ENCODE measurements at places on chromosomes 4 and X. TPM values are rescaled to one million over a fixed set of nuclear protein-coding genes. Genes with fewer than 3 reads are reported as not detected.

DNA sequence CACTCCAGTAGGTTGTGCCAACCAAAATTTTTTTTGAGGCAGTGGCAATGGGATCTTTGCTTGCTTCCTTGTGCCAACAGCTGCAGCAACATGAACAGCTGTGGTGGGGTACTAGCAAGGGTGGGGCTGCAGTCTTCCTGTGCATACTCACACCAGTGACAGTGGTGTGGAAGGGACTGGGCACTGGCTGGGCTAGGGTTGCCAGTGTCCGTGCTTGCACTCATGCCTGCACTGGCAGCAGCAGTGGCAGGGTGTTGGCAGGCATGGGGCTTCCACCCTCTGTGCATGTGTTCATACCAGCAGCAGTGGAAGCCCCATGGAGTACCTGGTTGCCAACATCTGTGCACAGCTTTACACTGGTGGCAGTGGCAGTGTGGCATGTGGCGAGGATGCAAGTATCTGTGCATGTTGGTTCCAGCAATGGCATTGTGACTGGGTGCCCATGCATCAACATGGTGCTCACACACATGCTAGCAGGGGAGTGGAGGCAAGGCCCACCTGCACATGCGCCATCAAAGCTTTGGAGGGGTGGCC lies 1312.6 kb downstream of the PCDH18 start:
- DNase-seq = no peak
- H3K36me3 ChIP-seq = no peaks in the 10 kb centered on the region
- H3K27ac ChIP-seq = no peak overlapping the region
- H3K4me1 ChIP-seq = no peaks in the 10 kb centered on the region
- H3K4me3 ChIP-seq = no peak overlapping the region

DNA sequence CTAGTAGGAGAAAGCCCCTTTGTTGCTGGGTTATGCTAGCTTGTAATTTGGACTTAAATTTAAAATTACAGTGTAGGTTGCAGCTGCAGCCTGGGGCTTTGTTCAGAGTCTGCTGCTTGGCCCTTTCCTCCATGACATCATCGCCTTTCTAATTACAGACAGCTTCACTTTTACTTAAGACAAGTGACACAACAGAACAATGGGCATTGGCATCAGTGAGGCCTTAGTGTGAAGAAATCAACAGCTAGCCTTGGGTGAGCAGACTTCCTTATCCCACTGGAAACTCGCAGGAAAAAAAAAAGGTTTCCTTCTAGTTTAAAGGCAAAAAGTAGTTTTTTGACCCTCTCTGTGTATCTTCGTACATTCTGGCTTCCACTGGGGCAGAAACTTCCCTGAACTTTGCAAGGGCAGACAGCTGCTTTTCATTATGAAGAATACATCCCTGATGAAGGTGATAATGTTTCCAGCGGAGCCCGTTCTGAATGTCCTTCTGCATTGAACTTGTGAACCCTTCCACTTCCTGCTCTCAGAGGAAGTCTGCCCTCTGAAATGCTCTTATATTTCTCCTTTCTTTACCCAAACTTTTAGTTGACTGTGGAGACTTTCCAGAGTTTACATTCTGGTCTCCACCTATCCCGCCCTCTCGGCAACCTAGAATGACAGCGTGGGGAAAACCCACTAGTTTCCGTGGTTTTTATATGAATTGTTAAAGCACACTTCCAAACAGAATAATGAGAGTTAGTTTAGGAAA lies 123.2 kb upstream of the FAM9C start:
- no peak overlapping the region for H3K4me3 ChIP-seq
- no peaks in the 10 kb centered on the region for H3K36me3 ChIP-seq
- H3K27ac ChIP-seq = no peak overlapping the region
- H3K27me3 ChIP-seq = no peaks in the 10 kb centered on the region
- no peak for DNase-seq
- H3K4me1 ChIP-seq = no peaks in the 10 kb centered on the region

GRCh38 chrX:118928151-118928550 lies 46.3 kb upstream of the LONRF3 start:
- H3K36me3 ChIP-seq = no peaks in the 10 kb centered on the region
- H3K27ac ChIP-seq = no peak overlapping the region
- H3K4me3 ChIP-seq = no peak overlapping the region
- no peaks in the 10 kb centered on the region for H3K4me1 ChIP-seq
- H3K27me3 ChIP-seq = no peaks in the 10 kb centered on the region

DNA sequence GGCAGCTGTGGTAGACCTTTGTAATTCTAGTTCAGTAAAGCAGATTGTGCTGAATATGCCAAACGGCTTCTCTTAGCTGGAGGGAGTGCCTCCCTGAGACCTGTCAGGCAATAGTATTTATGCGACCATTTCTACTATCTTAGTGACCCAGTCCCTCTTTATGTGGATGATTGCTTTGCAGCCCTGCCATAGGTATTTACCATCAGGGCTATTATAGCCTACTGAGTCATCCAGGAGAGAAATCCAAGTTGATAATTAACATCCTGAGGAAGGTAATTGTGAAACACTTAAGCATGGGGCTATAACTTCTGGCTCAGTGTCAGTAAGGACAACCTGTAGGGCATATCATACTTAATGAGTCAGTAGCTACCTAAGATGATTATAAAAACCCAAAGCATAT lies 103.9 kb upstream of the MAOA start:
- H3K4me1 ChIP-seq = no peaks in the 10 kb centered on the region
- no peaks in the 10 kb centered on the region for H3K27me3 ChIP-seq
- peak overlapping the region; percentile 1 for H3K27ac ChIP-seq
- no peaks in the 10 kb centered on the region for H3K36me3 ChIP-seq

DNA sequence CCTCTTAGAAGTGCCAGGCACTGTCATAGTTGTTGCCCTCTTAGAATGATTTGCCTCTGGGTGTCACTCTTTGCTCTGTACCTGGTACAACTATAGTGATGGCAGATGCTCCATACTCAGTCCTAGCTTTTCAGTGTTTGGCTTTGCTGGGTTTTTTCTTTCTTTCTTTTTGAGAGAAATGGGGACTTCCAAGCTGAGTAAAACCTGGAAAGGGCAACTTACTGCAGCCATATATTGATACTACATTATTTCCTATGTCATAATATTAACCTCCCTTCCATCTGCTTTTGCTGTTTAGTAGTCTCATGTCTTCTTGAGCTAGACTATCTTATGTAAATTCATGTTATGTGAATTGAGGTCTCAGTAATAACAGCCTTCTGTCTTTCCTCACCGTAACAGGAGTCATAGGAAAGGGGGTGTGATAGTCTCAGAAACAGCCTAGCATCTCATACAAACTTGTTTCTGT lies 49.0 kb downstream of the NIPAL1 start:
- H3K27me3 ChIP-seq = no peaks in the 10 kb centered on the region
- no peak overlapping the region for H3K4me3 ChIP-seq
- no peak overlapping the region for H3K27ac ChIP-seq
- H3K36me3 ChIP-seq = no peaks in the 10 kb centered on the region
- H3K4me1 ChIP-seq = no peaks in the 10 kb centered on the region

- no peaks in the 10 kb centered on the region for H3K27me3 ChIP-seq
- no peak overlapping the region for H3K27ac ChIP-seq
- DNase-seq = no peak
- H3K4me3 ChIP-seq = no peak overlapping the region
These were observed 222.1 kb downstream of the TACR3 start for GRCh38 chr4:103497692-103498091.

- no peaks in the 10 kb centered on the region for H3K27me3 ChIP-seq
- H3K27ac ChIP-seq = no peak overlapping the region
- H3K4me1 ChIP-seq = no peaks in the 10 kb centered on the region
- H3K36me3 ChIP-seq = no peaks in the 10 kb centered on the region
These were observed 13.3 kb upstream of the MID1 start for GRCh38 chrX:10633722-10634121.

DNA sequence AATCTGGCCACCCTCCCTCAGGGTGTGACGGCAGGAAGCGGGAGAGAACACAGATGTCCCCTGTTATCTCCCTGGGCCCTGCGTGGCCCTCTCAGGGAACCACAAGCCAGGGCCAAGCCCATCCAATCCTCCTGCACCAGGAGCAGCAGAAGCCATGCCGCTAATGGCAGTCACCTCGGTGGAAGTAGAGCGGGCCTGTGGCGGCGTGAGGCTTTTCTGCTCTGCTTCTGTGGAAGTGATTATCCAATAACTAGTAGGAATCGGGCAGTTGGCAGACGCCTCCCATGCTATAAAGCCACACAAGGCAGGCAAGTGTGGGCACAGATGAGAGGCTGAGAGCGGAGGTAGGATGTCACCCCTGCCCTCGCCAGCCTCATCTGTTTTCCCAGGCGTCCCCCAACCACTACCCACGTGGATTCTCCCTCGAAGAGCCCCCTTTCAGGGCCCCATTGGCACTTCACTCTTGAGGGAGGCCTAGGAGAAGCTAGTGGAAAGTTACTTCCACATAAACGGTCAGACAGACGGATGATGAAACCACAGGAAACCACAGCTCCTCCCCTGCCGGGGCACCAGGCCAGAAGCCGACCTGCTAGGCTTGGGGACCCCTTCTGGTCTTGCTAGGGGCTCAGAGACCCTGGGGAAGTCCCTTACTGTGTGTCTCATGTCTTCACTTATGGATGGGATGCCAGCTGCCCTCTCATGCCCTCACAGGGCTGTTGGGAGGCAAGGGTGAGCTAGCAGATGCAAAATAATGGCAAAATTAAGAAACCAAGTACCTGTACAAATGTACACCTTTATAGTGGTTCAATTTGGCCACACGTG lies 18.8 kb upstream of the TMSB4X start:
- DNase-seq = peak; percentile 29
- peak overlapping the region; percentile 71 for H3K27ac ChIP-seq
- H3K27me3 ChIP-seq = no peaks in the 10 kb centered on the region
- H3K36me3 ChIP-seq = no peaks in the 10 kb centered on the region

DNA sequence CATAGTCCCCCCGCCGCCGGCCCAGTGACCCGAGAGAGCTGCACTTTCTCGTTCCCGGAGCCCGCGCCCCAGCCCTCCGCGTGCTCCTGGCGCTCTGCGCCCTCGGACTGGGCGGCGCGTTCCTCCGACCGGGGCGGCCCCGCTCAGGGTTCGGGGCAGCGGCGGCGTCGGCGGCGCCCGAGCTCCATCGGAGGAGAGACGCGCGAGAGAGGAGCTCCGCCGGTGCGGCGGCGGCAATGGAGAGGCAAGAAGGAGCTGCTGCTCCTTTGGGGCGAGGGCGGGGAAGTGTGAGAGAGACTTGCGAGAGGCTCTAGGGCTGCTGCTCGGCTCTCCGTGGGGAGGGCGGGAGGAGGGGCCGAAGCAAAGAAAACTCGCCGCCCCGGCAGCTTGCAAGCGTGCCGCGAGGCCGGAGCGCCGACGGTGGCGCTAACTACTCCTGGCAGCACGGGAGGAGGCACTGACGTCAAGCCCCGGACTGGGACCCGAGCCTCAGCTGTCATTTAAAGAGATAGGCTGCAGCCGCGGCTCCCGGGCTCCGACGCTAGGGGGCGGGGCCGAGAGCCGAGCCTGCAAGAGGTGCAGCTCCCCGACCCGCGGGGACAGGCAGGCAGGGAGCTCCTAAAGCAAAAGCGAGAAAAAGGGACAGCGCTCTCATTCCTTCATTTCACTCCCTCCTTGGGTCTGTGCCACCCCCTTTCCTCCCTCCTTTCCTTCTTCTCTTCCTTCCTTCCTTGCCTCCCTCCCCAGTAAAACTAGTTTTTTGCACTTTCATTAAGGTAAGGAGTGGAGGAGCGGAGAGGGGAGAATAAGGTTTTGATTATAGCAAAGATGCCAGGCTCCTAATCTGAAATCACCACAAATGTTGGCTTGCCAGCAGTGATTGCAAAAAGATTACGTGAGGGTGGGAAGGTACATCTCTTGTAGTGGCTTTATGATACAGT lies at the start of gene KCTD8:
Gene KCTD8, minus strand, starts transcription at position 289 of the 941 bp plus-strand sequence.
- peaks cover 10% of the 10 kb centered on the region for H3K27me3 ChIP-seq
- H3K4me3 ChIP-seq = peak within 1 kb of the TSS; percentile 55
- no peak within 1 kb of the TSS for H3K27ac ChIP-seq

DNA sequence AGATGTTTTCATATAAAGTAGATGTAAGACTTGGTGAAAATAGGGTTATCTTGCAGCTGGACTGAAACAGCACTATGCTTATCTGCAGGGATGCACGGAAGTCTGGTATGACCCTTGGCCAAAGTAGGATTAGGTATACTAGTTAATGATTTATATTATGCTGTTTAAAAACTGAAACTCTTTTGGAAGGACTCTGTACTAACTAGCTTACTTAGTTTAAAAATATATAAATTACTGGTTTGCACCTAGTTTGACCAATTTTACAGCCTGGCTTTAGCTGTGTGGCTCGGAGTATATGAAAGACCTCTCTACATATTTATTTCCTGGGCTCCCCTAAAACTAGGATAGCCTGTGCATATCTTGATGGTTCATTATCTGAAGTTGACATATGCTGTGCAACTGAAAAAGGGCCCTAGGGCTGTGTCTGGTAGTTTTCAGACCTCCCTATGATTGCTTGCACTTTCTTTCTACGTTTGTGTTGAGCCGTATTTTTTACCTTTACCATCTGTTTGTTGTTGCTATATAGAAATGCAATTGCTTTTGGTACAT lies 89.2 kb downstream of the TMEM144 start:
- H3K4me1 ChIP-seq = no peaks in the 10 kb centered on the region
- H3K27ac ChIP-seq = no peak overlapping the region
- DNase-seq = peak; percentile 83
- no peaks in the 10 kb centered on the region for H3K27me3 ChIP-seq
- H3K4me3 ChIP-seq = peak overlapping the region; percentile 14
- no peaks in the 10 kb centered on the region for H3K36me3 ChIP-seq

- no peaks in the 10 kb centered on the region for H3K36me3 ChIP-seq
- peak overlapping the region; percentile 99 for H3K27ac ChIP-seq
- no peak for DNase-seq
- no peaks in the 10 kb centered on the region for H3K27me3 ChIP-seq
- peaks cover 17% of the 10 kb centered on the region for H3K4me1 ChIP-seq
- peak overlapping the region; percentile 86 for H3K4me3 ChIP-seq
These were observed 1.2 kb downstream of the SLAIN2 start for GRCh38 chr4:48342606-48342880.

GRCh38 chr4:139312552-139313332 lies 10.5 kb upstream of the NDUFC1 start:
- no peak for DNase-seq
- H3K27ac ChIP-seq = no peak overlapping the region
- peaks cover 4% of the 10 kb centered on the region for H3K4me1 ChIP-seq
- H3K27me3 ChIP-seq = no peaks in the 10 kb centered on the region
- no peaks in the 10 kb centered on the region for H3K36me3 ChIP-seq

GRCh38 chrX:133250184-133251100 lies 32.3 kb upstream of the TFDP3 start:
- no peak overlapping the region for H3K27ac ChIP-seq
- no peaks in the 10 kb centered on the region for H3K36me3 ChIP-seq
- H3K4me1 ChIP-seq = no peaks in the 10 kb centered on the region
- no peak for DNase-seq
- no peak overlapping the region for H3K4me3 ChIP-seq

GRCh38 chr4:139774759-139775487 lies 109.3 kb downstream of the MGST2 start:
- H3K27me3 ChIP-seq = no peaks in the 10 kb centered on the region
- H3K36me3 ChIP-seq = no peaks in the 10 kb centered on the region
- no peak overlapping the region for H3K4me3 ChIP-seq
- no peak overlapping the region for H3K27ac ChIP-seq

GRCh38 chr4:81965454-81965853 lies 408.3 kb downstream of the HNRNPD start:
- DNase-seq = no peak
- no peaks in the 10 kb centered on the region for H3K36me3 ChIP-seq
- no peak overlapping the region for H3K4me3 ChIP-seq
- no peaks in the 10 kb centered on the region for H3K27me3 ChIP-seq
- peaks cover 12% of the 10 kb centered on the region for H3K4me1 ChIP-seq
- no peak overlapping the region for H3K27ac ChIP-seq

The GLOD5 gene
- 31.3 TPM for polyA plus RNA-seq

The ANAPC4 gene
- 15.8 TPM for polyA plus RNA-seq

The SLC38A5 gene
- polyA plus RNA-seq = 2.0 TPM

The IL1RAPL2 gene
- polyA plus RNA-seq = 0.03 TPM

The SHROOM4 gene
- polyA plus RNA-seq = 0.54 TPM

The F9 gene
- not detected for polyA plus RNA-seq

The TMPRSS11A gene
- not detected for polyA plus RNA-seq

The PPARGC1A gene
- polyA plus RNA-seq = 8.1 TPM
